ENCODE measurements at places on chromosomes 1 and 21.

DNA sequence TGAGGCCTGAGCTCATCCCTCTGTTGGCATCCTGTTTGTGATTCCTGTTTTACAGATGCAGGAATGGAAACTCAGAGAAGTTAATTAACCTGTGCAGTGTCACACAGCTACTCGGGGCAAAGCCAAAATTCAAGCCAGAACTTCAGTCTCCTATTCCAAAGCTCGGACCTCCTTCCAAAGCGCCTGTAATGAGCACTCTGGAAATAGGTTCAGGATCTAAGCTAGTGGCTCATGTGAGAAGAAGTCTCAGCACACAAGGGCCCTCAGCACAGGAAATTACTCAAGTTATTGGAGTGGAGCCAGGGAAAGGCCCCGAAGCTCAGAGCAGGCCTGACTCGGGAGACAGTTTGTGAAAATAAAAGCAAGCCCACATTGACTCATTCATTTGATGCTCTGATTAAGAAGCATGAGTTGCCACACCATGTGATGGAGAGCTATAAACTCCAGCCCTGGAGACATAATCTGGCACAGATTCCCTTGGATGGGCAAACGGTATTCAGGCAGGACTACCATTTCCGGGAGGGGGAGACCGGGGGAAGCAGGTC, 50.6 kb upstream of the LYST start:
- DNase-seq: peak; percentile 19

GRCh38 chr1:162710780-162711465, 78.7 kb downstream of the DDR2 start:
- no peak for DNase-seq

DNA sequence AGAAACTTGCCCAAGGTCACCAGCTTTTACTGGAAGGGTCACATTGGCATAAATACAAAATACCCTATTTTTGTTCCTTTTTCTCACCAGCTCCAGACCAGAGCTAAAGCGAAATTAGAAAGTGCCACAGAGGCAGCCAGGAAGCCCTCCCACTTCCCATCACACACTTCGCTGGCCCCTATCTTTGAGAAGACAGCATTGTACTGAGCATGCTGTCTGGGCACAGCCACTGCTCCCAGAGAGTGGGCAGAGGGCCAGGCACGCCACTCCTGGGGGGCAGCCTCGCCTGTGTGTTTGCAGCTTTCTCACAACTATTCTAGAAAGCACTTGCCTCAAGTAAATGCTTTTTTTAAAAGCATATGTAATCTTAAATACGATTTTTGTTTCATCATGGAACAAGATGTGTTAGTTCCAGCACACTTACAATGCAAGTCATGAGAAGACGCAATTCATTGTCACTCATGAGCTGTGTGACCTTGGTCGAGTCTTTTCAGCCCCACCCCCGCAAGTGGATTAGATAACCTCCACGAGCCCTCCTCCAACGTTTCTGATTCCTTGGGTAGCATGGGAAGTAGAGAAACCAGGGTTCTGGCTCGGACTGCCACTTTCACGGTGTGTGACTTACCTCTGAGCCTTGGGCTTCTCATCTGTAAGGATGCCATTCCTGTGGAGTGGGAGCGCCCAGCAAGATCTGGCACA, 25.7 kb upstream of the EPHA8 start:
- no peak for DNase-seq

GRCh38 chr1:111045033-111045722, 81.5 kb upstream of the LRIF1 start:
- DNase-seq: no peak

DNA sequence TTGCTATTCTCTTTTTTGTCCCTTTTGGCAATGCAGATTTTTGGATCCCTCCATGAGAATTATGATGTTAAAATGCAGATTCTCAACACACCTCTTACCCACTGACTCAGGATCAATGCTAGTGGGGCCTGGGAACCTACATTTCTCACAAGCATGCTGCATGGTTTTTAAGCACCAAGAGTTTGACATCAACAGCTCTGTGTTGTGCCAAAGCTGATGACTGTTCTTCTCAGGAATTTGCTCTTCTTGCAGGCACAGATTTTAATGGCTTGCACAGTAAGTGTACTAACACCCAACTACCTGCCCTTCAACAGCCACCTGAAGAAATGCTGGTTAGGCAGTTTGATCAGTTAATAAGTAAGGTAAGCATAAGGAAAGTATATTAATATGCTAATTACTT, 468.7 kb downstream of the PTBP2 start:
- no peak for DNase-seq

GRCh38 chr1:89670163-89670562, 37.2 kb downstream of the LRRC8C start:
- no peak for DNase-seq

- no peak for DNase-seq
Measured at GRCh38 chr21:25507522-25507921, 99.8 kb downstream of the MRPL39 start.

Data from T-helper 1 cell (primary cell).